Activated T-helper 1 cell treated with Interleukin-2 at 50 U/mL for 16 hours (primary cell): ENCODE measurements at places on chromosomes 7 and 10.

DNA sequence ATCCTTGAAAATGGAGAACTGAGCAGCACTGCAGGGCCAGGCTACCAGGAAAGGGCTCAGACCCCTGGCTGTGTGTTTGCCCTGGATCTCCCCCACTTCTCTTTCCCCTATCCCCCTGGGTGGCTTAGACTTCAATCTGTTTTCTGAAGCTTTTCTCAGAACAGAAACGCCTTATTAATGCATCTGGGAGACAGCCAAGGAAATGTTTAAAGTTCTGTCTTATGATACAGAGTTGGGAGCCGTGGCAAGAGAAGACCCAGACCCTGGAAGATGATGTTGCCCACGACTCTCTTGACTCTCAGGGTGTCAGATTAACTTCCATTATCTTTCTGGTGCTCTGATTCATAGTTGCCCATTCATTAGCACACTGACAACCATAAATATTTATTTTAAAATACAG, 107.1 kb downstream of the EBLN1 start:
- no peak for DNase-seq

- DNase-seq = no peak
Measured at GRCh38 chr10:17064435-17064834, 65.2 kb downstream of the CUBN start.

DNA sequence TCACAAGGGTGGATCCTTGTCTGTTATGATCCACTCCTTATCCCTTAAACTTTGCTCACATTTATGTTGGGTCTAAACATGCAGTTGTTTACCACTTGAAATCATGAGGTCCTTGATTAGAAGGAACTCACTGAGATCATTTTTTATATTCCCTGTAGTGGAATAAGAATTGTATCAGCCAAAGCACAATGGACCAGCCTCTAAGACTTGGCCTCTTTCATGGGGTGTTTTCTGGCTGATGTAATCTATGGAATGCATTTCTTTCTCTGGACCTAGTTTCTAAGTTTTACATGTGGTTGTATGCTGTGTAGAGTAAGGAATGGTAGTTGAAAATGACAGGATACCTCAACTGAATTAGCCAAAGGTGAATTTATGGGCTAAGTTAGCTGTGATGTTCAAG, 376.6 kb downstream of the SORCS3 start:
- DNase-seq = no peak

- no peak for DNase-seq
Measured at GRCh38 chr7:103989200-103989784, at the start of gene RELN. Gene RELN, minus strand, starts transcription at chr7:103989658. Its CDS starts 302 bp downstream, at chr7:103989356.

- no peak for DNase-seq
Measured at GRCh38 chr7:105587909-105588635, 6.8 kb upstream of the EFCAB10 start.

DNA sequence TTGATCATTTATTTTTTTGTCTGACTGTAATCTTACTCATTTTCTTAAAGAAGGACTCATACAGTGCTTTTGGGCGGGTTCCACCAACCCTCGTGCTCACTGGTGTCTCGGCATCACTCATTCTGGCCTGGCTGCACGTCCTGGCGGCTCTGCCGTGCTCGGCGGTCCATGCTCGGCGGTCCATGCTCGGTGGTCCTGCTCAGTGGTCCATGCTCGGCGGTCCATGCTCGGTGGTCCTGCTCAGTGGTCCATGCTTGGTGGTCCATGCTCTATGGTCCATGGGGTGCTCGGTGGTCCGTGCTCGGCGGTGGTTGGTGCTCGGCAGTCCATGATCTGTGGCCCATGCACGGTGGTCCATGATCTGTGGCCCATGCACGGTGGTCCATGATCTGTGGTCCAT, 72.5 kb downstream of the WDR37 start:
- DNase-seq = no peak

DNA sequence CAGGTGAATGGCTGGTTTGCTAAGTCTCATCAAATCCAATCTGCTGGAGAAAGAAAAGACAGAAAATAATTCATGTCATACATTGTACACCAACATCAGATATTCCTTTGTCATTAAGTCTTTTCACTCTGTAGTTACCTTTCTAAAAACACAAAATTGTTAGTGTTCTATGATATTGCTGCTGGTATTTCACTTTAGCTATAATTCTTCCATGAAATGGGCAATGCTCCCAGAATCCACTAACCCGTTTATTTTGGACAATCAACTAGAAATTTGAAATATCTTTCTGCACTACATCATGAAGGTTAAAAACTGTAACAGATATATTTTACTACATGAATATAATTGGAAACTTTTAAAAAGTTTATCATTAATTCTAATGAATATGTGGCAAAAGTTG, 181.3 kb downstream of the C7orf25 start:
- DNase-seq = no peak

GRCh38 chr10:3559011-3559410, 226.0 kb downstream of the KLF6 start:
- DNase-seq = no peak

GRCh38 chr7:136049818-136050461, 72.8 kb upstream of the MTPN start:
- DNase-seq = no peak

- DNase-seq = no peak
Measured at GRCh38 chr10:15232279-15232678, 63.8 kb upstream of the NMT2 start.

GRCh38 chr10:93315246-93315645, 166.9 kb downstream of the MYOF start:
- no peak for DNase-seq

DNA sequence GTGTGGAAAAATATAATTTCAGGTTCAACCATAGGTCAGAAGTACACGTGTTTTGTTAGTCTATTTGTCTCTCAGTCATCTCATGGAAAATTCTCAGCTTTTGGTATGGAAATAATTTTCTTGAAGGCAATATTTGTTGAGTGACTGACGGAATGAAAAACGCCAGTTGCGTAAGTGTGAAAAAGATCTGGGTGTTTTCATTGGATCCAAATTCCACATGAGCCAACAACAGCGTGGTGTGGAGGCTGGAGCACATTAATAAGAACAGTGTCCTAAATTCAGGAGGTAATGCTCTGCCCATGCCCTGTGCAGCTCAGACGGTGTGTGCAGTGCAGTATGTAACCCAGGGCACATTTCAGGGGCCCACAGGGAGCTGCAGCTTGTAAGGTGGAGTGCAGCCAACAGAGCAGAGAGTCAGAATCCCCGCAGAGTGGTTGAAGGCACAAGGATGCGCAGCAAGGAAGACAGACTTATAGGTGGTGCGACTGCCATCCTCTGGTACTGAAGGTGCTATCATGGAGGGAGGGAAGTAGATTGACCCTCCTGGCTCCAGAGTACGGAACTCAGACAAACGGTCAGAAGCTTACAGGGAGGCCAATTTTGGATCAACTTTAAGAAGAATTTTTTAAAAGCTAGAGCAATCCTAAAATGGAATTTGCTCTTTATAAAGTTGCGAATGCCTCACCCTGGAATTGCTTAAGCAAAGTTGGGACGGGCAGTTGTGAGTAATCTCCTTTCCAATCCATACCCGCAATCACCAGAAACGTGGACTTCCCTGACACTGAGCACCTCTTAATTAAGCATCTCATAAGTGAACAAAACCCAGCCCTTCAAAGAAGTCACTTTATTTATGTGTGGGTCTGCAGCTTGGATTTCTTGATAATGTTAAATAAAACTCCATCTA, 38.0 kb downstream of the EGFR start:
- no peak for DNase-seq

DNA sequence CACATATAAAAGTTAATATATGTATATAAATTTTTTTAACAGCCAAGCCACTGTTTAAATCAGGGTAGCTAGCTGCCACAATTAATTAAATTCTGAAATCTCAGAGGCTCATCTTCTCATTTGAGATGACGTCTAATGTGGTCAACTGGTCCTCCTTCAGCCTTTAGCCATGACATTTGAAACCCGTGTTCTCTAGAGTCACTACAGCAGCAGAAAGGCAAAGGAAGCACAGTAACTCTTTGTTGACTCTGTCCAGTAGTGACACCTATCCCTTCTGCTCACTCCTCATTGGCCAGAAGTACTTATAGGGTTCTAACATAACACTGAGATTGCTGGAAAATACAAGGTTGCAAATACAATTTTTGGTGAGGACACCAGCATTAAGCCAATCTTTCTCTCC, 555.5 kb downstream of the ETV1 start:
- no peak for DNase-seq

DNA sequence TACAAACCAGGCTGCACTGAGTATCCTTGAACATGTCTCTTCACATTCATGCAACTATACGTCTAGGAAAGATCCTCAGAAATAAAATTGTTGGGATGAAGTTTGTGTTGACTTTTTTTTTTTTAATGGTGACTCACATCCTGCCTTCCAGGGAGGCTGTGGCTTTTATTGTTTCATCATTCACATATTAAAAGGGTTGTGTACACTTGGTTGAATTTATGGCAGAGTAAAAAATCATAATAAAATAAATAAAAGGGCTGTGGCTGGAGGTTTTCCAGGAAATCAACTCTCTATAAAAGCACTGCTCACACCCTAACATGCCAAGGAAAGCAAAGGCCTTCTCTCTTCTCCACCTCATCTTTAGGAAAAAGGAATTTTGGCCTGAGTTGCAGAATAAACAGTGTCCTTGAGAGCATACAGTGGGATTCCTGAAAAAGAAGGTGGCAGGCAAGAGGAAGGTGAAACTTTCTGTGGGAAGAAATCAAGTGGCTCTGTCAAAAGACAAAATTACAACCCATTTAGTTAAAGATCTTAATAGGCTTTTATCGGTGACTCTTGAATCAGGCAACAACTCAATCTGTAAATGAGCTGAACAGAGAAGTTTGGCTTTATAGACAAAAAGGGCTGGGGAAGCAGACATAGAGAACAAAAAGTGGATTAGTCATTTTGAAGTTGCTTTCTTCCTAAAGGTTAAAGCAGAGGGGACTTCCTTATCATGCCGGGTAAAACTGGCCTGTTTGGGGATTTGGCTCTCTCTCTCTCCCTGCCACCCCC, 41.6 kb upstream of the FHIP2A start:
- DNase-seq = no peak

- no peak for DNase-seq
Measured at GRCh38 chr7:85995101-85995500, 648.6 kb upstream of the GRM3 start.

DNA sequence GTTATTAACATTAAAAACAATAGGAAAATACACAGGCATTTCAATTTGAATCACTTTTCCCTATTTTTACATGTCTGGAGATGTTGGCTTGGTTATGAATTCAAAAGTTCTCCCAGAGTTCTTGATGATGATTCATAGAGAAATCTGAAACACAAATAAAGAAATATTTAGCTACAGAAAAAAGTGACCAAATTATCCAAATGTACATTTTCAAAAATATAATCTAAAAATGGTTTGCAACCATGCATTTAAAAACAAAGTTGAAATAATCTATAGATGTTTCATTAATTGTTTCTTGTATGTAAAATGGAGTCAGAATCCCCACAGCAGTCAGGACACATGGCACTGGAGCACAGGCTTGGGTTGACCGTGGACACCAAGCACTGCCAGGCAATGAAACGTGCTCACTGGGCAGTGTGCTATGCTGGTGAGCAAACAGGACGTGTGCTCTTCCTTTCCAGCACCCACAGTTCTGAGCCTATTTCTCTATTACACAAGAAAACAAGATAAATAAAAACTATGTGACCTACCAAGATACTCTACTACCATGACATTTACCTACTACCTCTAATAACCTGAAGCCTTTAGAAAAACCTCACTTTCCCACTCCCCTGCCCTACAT, 44.1 kb upstream of the PTPRN2 start:
- DNase-seq = no peak
